Iris pigment epithelial cell (primary cell): ENCODE measurements at places on chromosomes 2 and 18.

DNA sequence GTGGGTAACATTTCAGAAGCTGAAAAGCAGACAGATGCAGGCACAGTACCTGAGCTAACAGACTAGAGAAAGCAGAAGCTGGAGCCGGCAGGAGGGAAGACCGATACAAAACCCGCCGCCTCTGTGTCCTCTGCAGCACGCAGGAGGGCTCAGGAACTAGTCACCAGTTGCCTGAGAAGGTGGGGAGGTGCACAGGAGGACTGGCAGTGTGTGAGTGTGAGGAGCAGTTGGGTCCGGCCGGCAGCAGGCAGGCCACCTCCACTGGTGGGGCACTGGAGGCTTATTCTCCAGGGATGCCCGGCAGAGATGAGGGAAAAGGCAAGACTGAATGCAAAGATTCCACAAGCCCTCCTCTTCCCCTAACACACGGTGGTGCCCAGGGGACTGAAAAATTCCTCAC lies 18.2 kb downstream of the ERCC3 start:
- DNase-seq, result no peak

DNA sequence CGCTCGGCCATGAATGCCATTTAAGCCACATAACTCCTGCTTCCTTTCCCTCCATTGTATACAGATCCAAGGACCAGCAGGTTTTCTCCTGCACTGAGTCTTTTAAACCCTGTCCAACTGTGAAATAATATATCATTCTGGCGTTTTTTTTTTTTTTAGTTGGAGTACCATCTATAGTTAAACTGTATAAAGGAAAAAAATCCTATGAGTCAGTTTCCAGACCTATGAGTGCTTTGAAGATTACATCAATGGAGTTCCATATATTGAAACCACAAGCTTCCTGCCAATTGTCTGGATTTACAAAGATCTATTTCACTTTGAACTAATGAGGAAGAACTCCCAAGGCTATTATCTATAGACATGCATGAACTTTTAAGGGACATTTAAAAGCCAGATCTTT lies 2.4 kb upstream of the MALT1 start:
- DNase-seq, result peak; percentile 73

DNA sequence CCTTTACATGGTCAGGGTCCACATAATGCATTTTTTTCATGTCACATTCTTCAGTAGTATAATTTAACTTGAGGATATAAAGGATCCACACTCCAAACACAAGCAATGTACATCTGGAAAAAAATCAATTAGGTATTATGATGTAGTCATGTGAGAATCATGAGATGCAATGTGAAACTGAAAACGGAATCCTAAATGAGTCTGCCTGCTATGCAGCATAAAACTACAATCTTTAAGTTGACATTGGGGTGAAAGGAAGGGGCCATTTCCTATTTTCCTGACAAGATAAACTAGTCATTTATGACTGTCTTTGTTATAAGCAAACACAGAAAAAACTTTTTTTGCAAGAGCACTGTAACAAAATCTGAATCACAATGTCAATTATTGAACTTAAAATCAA lies 27.6 kb downstream of the ST3GAL5 start:
- DNase-seq, result no peak

DNA sequence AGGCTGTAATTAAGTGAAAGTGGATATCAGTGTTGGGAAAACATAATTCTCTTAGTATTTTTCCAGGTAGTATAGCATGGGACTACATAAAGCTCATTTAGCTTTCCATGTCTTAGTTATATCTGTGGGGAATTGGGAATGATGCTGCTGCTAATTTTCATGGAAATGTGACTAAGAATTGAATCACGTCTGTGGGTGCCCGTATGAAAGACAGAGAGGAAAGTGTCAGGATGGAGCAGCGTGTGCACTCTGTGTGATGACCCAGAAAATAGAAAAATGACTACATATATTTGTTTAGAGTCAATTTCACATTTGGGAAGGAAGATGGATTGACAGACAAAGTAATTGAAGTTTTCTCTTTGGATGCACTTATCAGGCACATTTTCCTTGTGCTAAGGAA lies 212.1 kb downstream of the PTPRM start:
- DNase-seq, result no peak

- no peak for DNase-seq
Observed at GRCh38 chr2:17804358-17804757, 11.9 kb upstream of the MSGN1 start.

DNA sequence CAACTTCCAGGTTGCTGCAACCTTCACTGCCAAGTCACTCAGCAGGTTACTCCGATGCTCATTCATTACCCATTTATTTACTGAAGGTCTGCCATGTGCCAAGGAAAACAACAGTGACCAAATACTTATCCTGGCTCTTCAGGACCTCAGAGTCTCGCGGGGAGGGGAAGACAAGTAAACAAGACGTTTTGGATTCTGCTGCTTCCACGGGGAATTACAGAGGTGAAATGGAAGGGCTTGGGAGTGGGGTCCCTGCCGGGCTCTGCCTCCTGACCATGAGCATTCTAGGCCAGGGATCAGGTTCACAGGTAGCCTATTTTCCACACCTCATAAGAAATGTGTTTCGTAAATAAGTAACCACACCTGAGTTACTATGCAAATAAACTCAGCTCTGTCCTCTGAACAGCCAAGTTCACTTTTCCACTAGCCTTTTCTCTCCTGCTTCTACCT lies 68.1 kb downstream of the CLHC1 start:
- peak; percentile 31 for DNase-seq

DNA sequence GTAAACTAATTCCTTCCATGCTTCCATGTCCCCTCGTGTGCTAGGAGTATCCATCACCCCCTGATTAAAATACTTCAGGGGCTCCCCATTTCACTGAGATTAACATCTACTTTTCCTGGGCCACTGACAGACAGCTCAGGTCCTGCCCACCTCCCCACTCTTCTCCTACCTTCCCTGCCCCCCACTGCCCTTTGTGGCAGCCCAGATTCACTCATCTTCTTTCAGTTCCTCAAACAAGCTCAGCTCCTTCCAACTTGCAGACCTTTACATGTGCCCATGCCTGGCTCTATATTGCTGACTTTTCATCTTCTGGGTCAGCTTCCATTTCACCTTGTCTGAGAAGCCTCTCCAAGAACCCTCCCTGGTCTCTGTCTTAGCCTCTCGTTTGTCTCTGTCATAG lies 12.0 kb downstream of the RUFY4 start:
- DNase-seq, result no peak

DNA sequence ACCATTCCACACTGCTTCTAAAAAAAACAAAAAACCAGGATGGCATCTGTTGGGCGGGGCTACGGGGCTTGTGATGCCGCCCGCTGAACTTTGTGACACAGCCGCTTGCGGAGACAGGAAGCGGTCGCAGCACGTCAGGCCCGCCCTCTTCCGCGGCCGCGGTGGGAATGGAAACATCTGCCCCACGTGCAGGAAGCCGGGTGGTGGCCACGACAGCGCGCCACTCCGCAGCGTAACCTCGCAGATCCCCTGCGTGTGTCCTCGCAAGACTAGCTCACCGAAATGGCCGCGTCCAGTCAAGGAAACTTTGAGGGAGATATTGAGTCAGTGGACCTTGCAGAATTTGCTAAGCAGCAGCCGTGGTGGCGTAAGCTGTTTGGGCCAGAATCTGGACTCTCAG lies 168.5 kb downstream of the SUCLG1 start:
- DNase-seq, result no peak

GRCh38 chr2:203242518-203242917 lies 3.7 kb downstream of the CYP20A1 start:
- DNase-seq, result peak; percentile 6

GRCh38 chr2:155377931-155378444 lies 679.5 kb downstream of the KCNJ3 start:
- peak; percentile 46 for DNase-seq

DNA sequence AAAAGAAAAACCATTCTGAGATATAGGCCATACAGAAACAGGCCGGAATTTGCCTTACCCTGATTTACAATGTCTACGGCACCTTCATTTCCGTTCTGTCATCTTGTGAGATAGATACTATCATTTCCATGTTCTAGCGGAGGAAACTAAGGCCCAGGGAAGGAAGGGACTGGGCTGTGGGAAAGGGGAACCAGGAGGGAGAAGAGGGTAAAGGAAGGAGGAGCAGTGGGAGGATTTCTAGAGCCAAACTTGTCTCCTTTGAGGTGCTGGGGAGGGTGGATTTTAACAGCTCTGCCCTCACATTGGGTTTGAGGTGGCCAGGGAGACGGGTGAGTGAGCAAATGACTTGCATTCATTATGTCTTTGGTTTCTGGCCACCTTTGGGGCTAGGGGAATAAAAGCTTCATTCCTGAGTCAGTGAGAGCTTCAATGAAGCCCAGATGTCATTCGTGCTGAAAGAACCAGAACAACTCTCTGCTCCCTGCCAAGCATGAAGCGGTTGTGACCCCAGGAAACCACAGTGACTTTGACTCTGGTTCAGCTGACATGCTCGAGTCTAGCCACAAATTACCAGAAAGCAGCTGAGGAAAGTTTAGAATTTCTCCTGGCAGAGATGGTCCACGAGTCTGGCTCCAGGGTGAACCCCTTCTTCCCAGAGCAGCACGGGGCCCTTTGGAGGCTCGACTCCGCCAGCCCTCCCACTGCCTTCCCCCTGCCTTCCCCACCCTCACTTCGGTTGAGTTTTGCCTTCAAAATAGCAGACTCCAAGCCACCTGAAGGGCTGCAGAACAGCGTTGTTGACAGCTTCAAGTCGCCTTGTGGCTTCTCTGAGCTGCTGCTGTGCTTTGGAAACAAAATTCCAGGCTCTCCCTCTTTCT lies 3.8 kb downstream of the ACTG2 start:
- DNase-seq, result peak; percentile 86

DNA sequence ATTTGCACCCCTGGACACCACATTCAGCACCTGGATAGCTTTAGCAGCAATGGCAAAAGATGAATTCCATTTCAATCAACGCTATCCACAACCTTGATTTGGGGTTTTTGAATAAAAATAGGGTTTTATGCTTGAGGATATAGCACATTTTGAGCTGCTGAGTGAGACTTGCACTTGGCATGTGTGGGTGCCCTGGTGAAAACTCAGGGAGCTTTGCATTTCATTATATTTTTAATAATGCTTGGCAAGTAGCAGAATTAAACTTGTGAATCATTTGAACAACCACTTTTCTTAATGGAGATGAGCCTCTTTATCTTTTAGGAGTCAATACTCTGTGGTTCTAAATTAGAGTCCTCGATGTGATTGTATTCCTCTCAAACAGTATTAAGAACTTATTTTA lies 252.4 kb downstream of the PLCL1 start:
- no peak for DNase-seq

GRCh38 chr18:79588636-79589481 lies 90.7 kb upstream of the CTDP1 start:
- DNase-seq, result peak; percentile 94

GRCh38 chr2:23028106-23028505 lies 356.9 kb upstream of the KLHL29 start:
- DNase-seq, result no peak

- DNase-seq, result peak; percentile 15
Observed at GRCh38 chr2:65722028-65722778, 289.8 kb upstream of the SPRED2 start.

- no peak for DNase-seq
Observed at GRCh38 chr2:58879834-58880233, 638.7 kb upstream of the FANCL start.

DNA sequence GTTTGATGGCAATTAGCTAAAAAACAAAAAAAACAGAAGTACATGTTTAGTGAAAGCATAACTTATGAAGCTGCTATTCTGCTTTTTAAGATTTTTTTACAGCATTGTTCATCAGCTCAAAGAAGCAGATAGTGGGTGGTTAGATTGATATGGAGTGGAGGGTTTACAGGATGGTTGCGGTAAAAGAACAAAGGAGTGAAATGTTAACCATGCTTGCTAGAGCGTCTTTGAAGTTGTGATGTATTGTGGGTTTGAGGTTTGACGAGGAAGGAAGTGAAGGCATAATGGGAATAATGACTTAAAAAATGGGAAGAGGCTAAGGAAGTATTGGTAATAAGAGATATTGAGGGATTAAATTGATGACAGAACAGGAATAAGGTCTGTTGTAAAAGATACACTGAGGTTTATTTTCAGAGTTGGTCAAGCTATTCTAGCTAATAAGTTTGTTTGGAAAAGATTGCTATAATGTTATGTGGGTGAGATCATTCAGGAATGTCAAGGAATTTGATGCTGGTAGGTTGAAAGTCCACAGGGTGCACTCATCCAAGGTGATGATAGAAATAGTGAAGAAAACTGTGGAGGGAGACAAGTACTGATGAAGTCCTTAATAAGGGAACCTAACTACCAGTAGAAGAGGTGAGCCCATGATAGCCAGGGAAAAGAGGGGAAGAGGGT lies 14.6 kb downstream of the SPOPL start:
- DNase-seq, result peak; percentile 53

DNA sequence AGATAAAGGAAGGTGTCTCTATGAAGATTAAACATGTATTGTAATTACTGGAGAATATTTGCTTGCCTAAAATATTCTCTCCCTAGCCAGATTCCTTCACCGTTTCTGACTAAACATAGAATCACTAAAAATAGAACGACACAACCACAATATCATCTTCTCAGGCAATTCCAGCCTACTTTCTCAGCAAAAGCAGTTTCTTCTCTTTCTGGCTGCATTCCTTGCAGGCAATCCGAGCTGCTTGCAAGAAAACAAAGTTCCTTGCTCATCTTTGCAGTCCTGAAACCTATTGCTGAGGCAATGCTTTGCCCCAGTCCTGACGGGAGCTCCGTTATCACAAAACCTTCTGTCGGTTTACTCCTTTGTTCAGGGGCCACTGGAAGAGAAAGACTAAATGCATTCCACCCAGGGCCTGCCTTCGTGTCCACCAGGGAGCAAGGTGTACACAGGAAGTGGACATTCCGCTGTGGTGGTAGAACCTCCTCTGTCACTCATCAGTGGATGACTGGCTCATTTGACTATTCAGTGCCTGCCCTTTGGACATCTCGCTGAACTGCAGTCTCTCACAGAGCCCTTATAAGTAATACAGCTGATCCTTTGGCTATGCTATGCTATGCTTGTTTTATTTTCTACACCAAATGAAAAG lies 239.2 kb upstream of the DOK6 start:
- peak; percentile 24 for DNase-seq

- no peak for DNase-seq
Observed at GRCh38 chr2:59665021-59665420, 888.4 kb downstream of the BCL11A start.

GRCh38 chr2:236993-237539 lies 26.8 kb downstream of the SH3YL1 start:
- peak; percentile 22 for DNase-seq

DNA sequence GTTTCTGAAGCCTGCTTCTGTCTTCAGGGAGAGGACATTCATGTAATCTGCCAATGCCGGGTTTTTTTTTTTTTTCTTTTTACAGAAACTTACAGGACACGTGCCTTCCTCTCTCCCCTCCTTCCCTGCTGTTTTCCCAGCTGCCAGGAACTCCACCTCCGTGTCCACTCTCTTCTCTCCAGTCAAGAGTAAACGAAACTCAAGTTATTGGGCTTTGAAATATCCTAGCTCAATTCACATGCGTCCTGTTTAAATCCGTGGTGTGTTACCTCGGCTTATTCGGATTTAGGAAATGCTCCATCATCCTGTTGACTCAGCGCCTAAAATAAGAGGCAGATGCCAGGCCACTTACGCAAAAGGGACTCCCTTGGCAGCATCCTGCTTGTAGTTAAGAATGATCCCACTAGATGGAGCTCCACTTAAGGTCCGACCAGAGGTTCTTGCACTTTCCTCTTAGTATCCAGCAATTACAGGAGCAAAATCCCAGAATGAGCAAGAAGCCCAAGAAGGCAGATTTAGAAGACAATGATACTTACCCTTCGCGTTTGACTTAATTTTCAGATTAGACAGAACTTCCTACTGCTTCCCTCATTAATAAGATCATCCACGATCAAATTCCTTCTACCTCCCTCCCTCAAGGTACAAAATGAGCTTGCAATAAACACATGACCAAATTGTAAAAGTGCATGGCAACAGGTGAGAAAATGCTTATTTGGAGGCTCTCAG lies 97.2 kb upstream of the ZCCHC2 start:
- peak; percentile 97 for DNase-seq

GRCh38 chr2:37786854-37787253 lies 115.4 kb upstream of the CDC42EP3 start:
- no peak for DNase-seq
